Lower leg skin (tissue), 4 donors: ENCODE measurements at places on chromosomes 7 and 10.

GRCh38 chr10:75108684-75109458 is 2.6 kb upstream of the SAMD8 start:
- DNase-seq: peak; percentile 85

DNA sequence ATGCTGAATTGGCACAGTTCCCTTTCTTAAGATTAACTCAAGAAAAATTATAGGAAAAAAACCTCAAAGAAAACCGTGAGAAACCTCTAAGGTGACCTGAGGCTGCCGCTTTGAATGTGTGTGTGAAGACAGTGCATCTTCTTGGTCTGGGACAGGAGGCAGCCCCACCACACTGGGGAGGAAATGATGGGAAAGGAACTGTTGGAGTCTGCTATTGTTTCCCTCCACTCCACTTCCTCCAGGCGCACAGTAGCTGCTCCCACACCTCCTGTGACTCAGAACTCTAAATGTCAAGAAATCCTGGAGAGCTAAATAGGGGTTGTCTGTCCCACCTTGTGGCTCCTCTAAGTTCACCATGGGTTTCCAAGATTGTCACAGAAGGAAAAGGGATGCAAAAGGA is 179.4 kb downstream of the PDE1C start:
- DNase-seq: no peak

DNA sequence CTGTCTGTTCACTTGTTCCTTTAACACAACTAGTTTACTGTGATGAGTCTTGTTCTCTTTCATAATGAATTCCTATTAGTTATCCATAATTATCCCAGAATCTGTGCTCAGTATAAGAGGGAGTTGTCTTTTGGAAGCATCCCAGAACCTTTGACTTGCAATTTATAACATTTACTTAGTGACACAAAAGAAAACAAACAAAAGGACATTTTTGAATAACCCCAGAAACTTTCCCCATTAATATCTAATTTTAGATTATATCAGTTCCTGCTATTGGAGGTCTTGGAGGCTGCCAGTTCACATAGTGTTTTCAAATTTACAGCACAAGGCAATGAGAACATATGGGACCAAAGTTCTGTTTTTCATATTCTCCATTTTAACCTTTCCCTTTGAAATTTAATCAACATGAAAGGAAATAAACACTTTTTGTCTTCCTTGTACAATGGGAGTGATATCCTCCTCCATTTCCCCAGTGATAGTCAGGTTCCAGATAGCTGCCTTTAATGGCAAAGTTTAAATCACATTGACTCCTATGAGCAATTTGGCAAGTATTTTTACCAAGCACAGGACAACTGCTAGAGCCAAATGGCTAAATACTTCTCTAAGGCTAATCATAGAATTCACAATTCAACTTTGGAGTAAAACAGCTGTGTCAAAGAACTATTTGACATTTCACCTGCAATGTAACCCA is 37.1 kb upstream of the GNAT3 start:
- DNase-seq: no peak

- no peak for DNase-seq
These were observed 153.4 kb upstream of the NPY start for GRCh38 chr7:24130631-24131030.

- no peak for DNase-seq
These were observed 22.2 kb upstream of the LYZL1 start for GRCh38 chr10:29266641-29267040.

DNA sequence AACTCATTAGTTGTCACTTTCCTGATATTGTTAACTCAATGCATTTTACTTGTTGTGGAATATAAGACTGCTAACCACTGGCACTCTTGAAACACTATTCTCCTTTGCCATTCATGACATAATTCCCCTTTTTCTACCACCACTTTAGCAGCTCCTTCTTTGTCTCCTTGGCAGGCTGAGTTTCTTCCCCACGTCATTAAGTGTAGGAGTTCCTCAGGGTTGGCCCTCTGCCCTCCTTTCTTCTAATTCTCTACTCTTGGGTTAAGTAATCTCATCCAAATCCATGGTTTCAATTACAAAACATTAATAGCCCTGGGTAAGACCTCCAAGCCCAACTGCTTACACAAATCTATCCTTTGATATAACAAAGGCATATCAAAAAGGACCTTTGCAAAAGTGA is 175.1 kb downstream of the HGF start:
- DNase-seq: no peak

DNA sequence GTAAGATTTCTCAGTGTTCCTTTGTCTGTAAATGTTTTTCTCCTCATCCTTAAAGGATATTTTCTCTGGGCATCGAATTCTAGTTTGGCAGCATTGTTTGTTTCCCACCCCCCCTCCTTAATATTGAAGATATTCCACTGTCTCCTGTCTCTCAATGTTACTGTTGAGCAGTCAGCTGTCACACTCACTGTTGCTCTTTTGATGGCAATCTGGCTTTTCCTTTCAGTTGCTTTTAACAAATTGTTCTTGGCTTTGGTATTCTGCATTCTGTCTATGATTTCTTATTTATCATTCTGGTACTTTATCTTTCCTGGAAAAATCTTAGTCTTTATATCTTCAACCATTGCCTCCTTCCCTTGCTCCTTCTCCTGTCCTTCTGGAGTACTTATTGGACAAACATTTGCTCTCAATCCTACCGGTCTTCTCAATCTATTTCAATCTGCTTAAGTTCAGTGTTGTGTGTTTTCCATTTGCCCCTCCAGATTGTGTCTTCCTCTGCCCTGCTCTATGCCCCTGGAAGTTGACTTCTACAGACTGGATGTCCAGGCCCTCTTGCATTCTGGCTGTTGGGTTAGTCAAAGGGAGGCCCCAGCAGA is 9.3 kb upstream of the GTPBP4 start:
- DNase-seq: no peak

- no peak for DNase-seq
These were observed 50.6 kb downstream of the SLC29A4 start for GRCh38 chr7:5333121-5334045.

DNA sequence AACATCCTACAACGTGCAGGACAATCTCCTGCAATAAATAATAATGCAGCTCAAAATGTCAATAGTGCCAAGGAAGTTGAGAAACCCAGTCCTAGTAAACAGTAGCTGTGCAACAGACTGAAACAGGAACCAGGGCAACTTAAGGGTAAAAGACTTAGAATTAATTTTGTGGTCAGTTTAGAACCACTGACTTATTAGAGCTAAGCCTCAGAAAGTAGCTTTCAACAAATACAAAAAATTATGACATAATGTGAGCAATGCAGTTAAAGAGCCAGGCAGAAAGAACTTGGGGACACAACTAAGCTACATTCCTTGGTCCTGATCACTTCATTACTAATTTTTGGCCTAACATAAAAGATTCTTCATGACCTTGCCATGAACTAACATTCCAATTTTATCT is 195.4 kb downstream of the MACC1 start:
- no peak for DNase-seq

DNA sequence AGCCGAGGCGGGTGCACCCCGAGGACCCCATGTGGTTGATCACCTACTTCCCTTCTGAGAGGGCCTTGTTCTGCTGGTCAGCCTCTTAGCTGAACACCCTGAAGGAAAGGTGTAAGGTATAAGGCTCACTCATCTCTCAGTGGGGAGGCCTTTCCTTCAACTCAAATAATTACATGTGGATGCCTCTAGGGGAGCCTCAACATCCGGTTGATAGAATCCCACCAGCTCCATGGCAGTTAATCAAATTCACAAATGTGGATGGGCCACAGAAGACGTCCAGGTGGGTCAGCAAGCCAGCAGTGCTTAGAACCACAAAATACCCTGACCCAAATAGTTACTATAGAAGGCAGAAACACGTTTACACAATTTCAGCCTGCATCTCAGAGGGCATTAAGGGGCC is 37.7 kb upstream of the ZNF32 start:
- no peak for DNase-seq

GRCh38 chr7:153640586-153640985 is 411.6 kb upstream of the DPP6 start:
- DNase-seq: no peak

DNA sequence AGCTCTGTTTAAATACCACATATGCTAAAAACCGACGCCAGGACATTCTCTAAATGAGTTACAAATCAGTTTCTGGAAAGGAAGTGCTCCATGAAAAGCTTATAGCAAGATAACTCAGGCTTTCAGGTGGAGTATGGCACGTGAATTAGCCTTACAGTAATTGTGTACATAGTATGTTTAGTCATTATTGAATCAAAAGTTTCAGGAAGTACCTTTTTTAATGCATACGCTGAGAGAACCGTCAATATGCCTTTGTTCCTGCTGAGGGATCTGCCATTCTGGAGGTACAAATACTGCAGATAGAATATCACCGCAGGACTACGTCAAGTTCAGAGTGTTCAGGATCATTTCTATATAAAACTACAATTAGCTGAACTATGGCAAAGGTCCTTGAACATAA is 45.7 kb downstream of the ANKMY2 start:
- no peak for DNase-seq

DNA sequence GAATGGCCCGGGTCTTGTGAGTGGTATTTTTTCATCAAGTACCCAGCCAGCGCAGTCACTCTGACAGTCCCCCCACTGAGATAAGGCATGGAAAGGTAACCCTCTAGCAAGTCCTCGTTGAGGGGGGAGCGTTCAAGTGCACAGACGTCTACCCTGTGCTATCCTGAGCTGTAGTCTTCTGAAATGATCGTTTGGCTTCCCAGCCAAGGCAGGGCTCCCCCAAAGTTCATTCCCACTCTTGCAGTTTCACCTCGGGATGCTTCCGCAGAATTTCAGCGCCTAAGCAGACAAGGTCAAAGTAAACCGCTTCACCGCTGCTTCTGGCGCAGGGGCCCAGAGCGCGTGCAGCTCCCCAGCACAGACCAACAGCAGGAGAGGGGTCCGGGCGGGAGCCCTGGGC is 1.8 kb downstream of the INSYN2A start:
- DNase-seq: no peak

- no peak for DNase-seq
These were observed 75.6 kb upstream of the OGDHL start for GRCh38 chr10:49837685-49838084.

GRCh38 chr7:98722402-98722801 is 105.3 kb downstream of the NPTX2 start:
- no peak for DNase-seq

DNA sequence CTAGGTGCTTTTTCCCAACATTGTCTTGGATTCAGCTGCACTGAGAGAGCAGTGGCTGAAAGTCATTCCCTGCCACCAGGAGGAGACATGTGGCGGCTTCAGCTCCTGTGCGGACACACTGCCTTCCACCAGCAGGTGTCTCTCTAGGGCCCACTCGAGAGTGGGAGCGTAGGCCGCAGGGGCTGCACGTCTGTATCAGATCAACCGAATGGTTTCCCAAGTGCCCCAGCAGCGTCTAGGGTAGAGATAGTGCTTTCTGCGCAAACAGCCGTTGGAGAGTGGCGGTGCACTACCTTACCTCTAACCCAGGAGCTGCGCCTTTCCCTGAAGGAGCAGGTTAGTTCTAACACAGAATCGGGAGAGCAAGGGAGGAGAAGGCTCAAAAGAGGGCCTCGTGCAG is 31.7 kb downstream of the PAPOLB start:
- no peak for DNase-seq

DNA sequence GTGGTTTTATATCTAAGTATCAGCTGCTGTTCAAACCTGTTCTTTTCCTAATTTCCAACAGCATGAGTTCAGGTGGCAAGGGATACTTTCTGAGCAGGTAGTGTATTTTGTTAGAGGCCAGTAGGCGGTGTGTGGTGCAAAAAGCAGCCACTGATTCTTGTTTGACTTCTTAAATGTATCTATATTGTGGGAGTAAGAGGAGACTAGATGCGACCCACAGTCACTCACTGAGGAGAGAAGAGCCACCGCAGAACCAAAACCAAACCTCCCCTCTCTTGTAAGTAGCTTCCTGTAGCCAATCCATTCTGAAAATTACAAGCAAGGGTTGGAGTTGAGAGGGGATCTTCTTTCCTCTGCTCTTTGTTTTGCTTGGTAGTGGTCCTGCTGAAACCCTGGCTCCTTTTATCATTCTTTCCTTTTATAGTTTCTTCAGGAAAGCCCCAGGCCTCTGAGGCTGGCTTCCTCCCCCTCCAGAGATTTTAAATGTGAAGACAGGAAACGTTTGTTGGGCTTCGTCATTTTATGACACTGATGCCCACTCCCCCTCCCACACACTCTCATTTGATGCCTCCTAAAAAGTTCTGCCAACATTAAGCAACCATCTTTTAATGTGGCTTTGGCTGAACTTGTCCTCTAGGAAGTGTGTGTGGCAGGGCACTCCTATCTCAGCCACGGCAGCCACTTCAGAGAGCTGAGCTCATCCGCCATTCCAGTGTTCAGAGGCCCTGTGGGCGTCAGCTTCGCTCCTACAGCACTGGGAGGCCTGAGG is 566.0 kb downstream of the SUGCT start:
- DNase-seq: no peak
